ENCODE measurements at places on chromosomes 3 and 15.

GRCh38 chr3:56775445-56775837 is 26.3 kb downstream of the ARHGEF3 start:
- DNase-seq: no peak

- DNase-seq: no peak
Measured at GRCh38 chr15:27742751-27743477, 356.2 kb downstream of the OCA2 start.

- no peak for DNase-seq
Measured at GRCh38 chr3:140736863-140737460, 59.1 kb downstream of the TRIM42 start.

GRCh38 chr15:91478717-91479191 is 374.8 kb upstream of the SLCO3A1 start:
- DNase-seq: no peak

GRCh38 chr15:46151786-46152185 is 517.0 kb downstream of the SQOR start:
- no peak for DNase-seq

- DNase-seq: no peak
Measured at GRCh38 chr15:31563001-31563400, 236.4 kb downstream of the KLF13 start.

- no peak for DNase-seq
Measured at GRCh38 chr3:71247221-71247957, 336.1 kb downstream of the FOXP1 start.

DNA sequence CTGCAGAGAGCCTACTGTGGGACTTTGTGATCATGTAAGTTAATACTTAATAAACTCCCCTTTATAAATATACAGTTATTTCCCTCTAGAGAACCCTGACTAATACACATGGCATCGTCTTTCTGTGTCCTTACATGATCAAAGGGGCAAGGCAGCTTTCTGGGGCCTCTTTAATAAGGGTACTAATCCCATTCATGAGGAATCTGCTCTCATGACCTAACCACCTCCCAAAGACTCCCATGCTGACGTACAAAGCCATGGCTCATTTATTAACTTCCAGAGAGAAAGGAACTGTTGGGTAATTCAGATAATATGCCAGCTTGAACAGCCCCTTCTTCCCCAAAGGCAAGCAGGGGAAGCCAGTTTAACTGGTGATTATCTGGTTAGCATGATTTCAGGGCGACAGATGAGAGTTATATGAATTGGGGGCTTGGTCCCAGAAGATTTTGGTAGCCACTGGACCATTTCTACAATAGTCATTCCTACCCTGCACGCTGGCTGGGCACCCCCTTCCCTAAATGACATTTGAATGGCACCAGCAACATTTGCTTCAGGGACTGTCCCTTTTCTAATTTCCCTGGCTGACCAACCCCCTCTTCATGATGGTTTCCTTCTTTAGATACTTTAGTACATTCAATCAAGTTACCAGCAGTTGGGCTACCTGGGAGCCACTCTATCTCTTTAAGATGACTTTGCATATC is 83.6 kb upstream of the C3orf80 start:
- no peak for DNase-seq

GRCh38 chr3:123718108-123718507 is 133.3 kb upstream of the HACD2 start:
- DNase-seq: no peak

- DNase-seq: no peak
Measured at GRCh38 chr3:128623762-128624176, 26.8 kb downstream of the RPN1 start.

DNA sequence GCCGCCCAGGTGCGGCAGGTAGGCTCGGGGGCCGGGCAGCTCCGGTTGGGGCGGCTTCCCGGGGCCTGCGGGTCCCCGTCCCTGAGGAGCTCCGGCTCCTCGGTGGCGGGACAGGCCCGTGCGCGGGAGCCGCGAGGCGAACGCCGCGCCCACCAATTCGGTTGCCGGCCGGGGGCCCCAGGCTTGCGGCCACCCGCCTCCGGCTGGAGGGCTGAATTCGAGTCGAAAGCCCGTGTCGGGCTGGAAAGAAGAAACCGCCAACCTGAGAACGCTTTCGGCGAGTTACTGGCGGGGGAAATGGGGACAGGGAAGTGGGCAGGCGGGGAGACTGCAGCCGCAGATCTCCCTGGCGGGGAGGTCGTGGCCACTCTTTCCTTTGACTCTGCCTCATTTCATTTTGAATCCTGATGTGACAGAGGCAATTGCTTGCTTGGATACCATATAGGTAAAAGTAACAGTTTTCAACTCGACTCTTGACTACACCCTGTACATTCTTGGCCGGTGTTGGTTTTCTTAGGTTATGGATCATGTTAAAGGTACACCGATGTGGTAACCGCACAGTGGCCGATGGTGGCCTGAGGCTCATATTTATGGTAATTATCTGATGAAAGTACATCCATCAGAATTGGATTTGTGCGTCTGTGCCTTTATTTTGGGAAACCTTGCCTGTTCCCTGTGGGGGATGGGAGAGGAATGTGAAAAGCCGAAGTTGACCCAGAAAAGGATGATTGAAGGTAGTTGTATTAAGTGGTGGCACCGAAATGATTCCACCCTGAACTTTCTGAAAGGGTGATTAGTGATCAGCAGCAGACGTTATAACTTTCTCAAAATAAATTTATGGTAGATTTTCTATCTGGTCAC is 1.7 kb downstream of the B3GNT5 start:
- no peak for DNase-seq

DNA sequence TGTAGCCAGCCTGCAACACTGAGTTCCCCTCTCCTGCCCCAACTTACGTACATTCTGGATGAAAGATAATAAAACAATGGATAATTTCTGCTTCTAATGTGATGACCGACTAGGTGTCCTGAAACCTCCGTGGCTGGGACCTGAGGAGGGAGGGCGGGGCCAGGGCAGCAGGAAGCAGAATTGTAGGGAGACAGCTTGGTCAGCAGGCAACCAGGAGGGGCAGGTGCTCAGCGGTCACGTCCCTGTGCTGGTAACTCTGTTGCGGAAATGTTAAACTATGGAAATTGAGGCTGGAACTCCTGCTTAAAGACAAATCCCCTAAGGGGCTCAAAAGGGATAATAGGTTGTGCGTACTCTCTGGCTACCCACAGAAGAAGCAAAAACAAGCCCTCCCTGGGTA is 30.4 kb downstream of the SLC6A20 start:
- no peak for DNase-seq

- DNase-seq: no peak
Measured at GRCh38 chr3:122405015-122405414, 10.8 kb downstream of the WDR5B start.

DNA sequence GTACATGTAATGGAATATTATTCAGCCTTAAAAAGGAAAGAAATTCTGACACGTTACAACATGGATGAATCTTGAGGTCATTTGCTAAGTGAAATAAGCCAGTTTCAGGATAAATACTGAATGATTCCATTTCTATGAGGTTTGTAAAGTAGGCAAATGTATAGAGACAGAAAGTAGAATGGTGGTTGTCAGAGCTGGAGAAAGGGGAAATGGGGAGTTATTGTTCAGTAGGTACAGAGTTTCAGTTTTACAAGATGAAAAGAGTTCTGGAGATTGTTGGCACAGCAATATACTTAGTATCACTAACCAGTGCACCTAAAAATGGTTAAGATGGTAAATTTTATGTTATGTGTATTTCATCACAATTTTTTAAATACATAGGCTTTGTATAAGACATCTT is 60.6 kb downstream of the USP8 start:
- no peak for DNase-seq

- no peak for DNase-seq
Measured at GRCh38 chr3:71011565-71012287, 571.8 kb downstream of the FOXP1 start.

- DNase-seq: no peak
Measured at GRCh38 chr3:26015752-26016151, 225.9 kb downstream of the OXSM start.

DNA sequence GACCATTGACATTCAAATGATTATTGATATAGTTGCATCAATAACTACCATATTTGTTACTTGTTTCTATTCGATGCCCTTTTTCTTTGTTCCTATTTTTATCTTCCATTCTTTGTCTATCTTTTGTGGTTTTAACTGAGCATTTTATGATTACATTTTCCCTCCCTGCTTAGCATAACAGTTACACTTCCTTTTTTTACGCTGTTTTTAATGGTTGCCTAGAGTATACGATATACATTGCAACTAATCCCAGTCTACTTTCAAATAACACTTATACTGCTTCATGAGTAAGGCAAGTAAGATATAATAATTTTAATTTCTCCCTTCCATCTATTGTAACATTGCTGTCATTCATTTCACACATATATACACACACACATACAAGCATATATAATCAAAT is 26.3 kb downstream of the COL6A6 start:
- DNase-seq: no peak

DNA sequence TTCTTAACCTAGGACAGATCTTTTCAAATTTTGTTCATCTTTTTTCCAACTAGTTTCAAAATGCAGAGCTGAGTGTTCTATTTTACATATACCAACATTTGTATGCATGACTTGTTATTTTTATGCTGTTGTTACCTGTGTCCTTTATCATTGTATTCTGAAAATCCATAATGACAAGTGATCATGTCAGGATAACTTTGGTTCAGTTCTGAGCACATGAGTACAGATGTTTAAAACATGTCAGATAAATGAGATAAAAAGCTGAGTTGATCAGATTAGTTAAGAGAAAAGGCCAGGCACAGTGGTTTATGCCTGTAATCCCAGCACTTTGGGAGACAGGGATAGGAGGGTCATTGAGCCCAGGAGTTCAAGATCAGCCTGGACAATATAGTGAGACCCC is 204.9 kb downstream of the SSR3 start:
- DNase-seq: no peak

DNA sequence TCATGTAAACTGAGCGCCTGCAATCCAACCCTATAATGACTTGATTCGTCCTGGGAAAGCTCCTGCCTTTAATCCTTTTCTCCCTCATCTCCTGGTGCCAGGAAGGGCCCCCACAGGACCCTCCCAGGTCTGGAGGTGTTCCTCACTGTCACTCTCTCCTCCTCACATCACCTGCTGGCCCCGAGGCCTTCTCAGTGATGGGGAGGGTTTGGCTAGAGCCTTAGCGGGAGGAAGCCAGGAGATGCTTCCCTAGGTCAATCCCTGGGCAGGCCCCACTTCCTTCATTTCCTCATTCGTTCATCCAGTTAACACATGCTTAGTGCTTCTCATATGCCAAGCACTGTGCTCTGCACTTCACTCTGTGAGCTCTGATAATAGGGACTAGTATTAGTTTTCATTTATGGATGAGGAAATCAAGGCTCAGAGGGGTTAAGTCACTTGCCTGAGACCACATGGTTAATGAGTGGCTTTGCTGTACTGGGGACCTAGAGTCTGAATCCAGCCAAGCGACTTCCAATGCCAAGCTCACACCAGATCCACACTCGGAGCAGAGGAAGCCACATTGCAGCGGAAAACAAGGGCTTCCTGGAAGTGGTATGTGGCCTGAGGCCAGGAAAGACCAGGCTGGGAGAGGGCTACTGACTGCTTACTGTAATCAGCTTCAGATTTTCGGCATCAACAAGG is 50.3 kb upstream of the CHRNB4 start:
- DNase-seq: no peak

- DNase-seq: no peak
Measured at GRCh38 chr3:20324664-20325478, 138.9 kb upstream of the SGO1 start.

- no peak for DNase-seq
Measured at GRCh38 chr3:151171145-151171757, 31.8 kb downstream of the GPR171 start.

DNA sequence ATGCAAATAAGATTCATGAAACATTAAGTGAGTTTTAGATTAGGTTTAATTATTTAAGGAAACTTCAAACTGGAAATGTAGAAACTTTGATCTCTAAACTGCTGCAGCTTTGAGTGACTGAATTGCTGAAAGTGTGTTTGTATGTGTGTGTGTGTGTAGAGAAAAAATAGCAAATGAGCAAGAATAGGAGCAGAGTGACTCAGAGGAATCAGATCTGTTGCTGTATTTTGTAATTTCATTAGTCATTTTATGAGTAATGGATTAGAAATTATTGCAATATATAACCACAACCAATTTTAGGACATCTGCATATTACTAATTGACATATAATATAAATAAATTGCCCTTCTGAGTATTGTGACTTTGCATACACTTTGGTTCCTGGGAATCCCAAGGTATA is 52.8 kb upstream of the SLC9A9 start:
- no peak for DNase-seq

GRCh38 chr15:60392601-60392985 is 5.2 kb downstream of the ANXA2 start:
- no peak for DNase-seq

DNA sequence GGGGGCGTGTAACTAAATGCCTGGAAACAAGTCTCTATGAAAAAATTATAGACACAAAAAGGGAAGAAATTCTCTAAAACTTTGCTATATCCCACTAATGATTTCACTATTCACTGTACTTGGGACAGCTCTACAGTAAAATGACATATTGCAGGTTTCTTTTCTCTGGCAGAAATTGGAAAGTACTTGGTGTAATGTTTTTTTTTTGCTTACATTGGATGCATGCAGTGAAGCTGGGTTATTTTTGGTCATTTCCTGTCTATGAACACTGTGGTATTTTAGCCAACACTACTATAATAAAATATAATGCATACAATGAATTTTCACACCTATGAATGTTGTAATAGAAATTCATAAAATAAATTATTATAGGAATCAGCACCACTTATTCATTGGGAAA is 109.7 kb downstream of the LRRC49 start:
- DNase-seq: no peak

GRCh38 chr3:136819392-136819730 is 435 bp downstream of the SLC35G2 start:
- DNase-seq: no peak

GRCh38 chr15:92123962-92124656 is 269.6 kb upstream of the ST8SIA2 start:
- no peak for DNase-seq

DNA sequence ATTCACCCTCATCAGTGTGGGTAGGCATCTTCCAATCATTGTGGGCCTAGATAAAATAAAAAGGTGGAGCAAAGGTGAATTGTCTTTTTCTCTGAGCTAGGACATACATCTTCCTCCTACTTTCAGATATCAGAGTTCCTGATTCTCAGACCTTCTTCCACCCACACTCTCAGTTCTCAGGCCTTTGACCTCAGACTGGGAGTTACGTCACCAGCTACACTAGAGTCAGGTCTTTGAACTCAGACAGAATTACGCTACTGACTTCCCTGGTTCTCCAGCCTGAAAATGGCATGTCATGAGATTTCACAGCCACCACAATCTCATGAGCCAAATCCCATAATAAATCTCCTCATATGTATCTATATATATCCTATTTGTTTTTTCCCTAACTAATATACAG is 39.0 kb downstream of the STRIT1 start:
- no peak for DNase-seq

DNA sequence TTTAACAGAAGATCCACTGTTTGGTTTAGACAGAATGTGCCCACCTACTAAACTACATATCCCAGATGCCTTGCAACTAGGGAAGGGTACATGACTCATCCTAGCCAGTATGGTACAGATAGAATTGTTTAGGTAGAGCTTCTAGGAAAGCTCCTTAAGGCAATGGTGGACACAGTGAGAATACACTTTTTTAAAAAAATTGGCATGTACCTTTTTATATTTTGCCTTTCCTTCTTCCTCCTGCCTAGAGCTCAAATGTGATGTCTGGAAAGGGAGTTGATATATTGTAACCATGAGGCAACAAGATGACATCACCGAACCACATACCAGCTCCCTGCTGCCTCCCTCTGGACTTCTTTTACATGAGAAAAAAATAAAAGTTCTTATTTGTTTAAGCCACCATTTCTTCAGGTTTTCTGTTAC is 14.4 kb upstream of the C3orf80 start:
- DNase-seq: no peak

GRCh38 chr15:71530116-71530515 is 280.2 kb upstream of the NR2E3 start:
- DNase-seq: no peak

GRCh38 chr3:11346416-11346815 is 74.2 kb downstream of the ATG7 start:
- no peak for DNase-seq

All from GM19239 (cell line).